ENCODE measurements at places on chromosomes 5 and 9. TPM values are rescaled to one million over a fixed set of nuclear protein-coding genes. Genes with fewer than 3 reads are reported as not detected.

GRCh38 chr9:105083256-105083655, 155.3 kb upstream of the ABCA1 start:
- H3K4me1 ChIP-seq: no peaks in the 10 kb centered on the region
- H3K36me3 ChIP-seq: no peaks in the 10 kb centered on the region
- no peak overlapping the region for H3K27ac ChIP-seq
- DNase-seq: no peak
- no peak overlapping the region for H3K4me3 ChIP-seq
- H3K27me3 ChIP-seq: no peaks in the 10 kb centered on the region

PRDM9 gene
- total RNA-seq: not detected

DNA sequence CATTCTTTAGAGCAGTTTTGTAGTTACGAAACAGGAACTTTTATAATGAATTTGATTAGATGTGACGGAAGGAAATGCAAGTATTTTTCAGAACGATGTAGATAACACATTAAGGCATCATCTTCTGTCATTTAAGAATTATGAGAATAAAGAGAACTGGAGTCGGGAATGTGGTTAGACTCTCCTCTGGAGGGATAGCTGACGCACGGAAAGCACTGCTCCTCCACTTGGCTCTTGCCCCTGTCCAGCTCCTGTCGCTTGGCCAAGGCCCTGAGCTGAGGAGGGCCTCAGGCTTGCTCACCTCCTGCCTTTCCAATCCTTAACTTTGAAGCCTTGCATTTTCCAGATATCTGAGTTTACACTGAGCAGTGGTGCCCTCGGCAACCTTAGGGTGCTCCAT, 60.5 kb downstream of the MAP1B start:
- peaks cover 71% of the 10 kb centered on the region for H3K4me1 ChIP-seq
- H3K27ac ChIP-seq: peak overlapping the region; percentile 82
- H3K36me3 ChIP-seq: peaks cover 15% of the 10 kb centered on the region
- H3K27me3 ChIP-seq: no peaks in the 10 kb centered on the region
- DNase-seq: no peak

DNA sequence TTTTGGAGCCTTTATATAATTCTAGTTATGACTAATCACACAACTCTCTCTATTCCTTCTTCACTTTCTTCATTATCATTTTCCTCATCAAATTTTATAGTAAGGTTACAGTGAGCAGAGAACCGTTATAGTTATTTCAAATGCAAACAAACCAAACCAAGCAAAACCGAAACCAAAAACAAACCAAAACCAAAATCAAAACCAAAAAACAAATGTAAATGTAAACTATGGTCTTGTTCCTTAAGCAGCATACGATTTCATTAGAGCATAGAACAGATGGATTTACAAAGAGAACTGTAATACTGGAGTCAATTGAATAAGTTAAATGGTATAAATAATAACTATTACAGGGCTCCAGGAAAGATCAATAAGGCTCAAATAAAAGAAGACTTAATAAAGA, 447.1 kb downstream of the LRRC70 start:
- H3K4me3 ChIP-seq: no peak overlapping the region
- peaks cover 11% of the 10 kb centered on the region for H3K4me1 ChIP-seq
- DNase-seq: no peak
- H3K36me3 ChIP-seq: no peaks in the 10 kb centered on the region
- H3K27me3 ChIP-seq: no peaks in the 10 kb centered on the region
- no peak overlapping the region for H3K27ac ChIP-seq

LCNL1 gene
- 5.8 TPM for total RNA-seq

DNA sequence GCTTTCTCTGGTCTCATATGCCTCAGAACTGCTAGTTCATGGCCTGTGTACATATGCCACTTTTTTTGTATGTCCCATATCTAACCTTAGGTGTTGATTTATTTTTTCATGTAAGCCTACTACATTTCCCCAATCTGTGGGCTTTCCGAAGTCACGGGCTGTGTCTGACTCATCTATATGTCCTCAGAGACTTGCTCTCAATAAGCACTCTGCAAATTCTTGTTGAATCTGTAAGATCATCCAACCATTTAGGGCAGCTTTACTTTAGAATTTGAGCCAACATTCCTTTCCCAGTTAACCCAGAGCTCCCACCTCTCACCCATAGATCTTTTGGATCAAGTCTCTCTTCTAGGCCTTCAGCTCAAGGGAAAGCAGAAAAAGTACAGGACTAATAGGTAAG, 263.4 kb downstream of the SEC61B start:
- H3K27me3 ChIP-seq: no peaks in the 10 kb centered on the region
- H3K4me3 ChIP-seq: no peak overlapping the region
- H3K27ac ChIP-seq: peak overlapping the region; percentile 19
- H3K4me1 ChIP-seq: peaks cover 9% of the 10 kb centered on the region

- peak overlapping the region; percentile 53 for H3K27ac ChIP-seq
- peaks cover 42% of the 10 kb centered on the region for H3K4me1 ChIP-seq
- H3K36me3 ChIP-seq: peaks cover 17% of the 10 kb centered on the region
- H3K27me3 ChIP-seq: no peaks in the 10 kb centered on the region
Observed at GRCh38 chr5:137995749-137996128, 37.1 kb downstream of the FAM13B start.

CCL27 gene
- total RNA-seq: not detected

PNPLA7 gene
- total RNA-seq: 4.1 TPM

DNA sequence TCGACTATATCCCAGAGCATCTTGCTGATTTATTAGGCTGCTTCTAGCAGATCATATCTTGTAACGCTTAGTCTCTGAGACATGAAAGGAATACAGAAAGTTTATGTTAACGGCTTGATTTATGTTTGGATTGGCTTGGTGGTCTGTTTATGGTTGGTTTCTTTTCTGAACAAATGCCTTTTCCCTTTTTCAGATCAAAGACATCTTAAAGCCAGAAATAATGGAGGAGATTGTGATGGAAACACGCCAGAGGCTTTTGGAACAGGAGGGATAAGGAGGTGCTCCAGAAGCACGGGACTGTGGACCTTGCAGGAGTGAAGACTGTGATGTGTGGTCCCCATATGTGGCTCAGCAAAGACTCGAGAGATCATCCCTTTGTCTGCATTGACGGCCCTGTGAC, 9.9 kb downstream of the EXOSC2 start:
- no peak for DNase-seq
- H3K36me3 ChIP-seq: peaks cover 29% of the 10 kb centered on the region
- no peak overlapping the region for H3K4me3 ChIP-seq
- no peaks in the 10 kb centered on the region for H3K27me3 ChIP-seq
- peaks cover 22% of the 10 kb centered on the region for H3K4me1 ChIP-seq
- no peak overlapping the region for H3K27ac ChIP-seq

GRCh38 chr9:74770508-74771261, 117.0 kb downstream of the TRPM6 start:
- no peaks in the 10 kb centered on the region for H3K4me1 ChIP-seq
- H3K36me3 ChIP-seq: no peaks in the 10 kb centered on the region
- no peak overlapping the region for H3K4me3 ChIP-seq
- no peak overlapping the region for H3K27ac ChIP-seq
- H3K27me3 ChIP-seq: peaks cover 16% of the 10 kb centered on the region
- no peak for DNase-seq

- peak overlapping the region; percentile 89 for H3K27ac ChIP-seq
- peak overlapping the region; percentile 75 for H3K4me3 ChIP-seq
- no peaks in the 10 kb centered on the region for H3K27me3 ChIP-seq
Observed at GRCh38 chr5:156327296-156327695, 332 bp downstream of the SGCD start.

DIMT1 gene
- 20.2 TPM for total RNA-seq

GRCh38 chr9:88694625-88695024, 159.6 kb downstream of the NXNL2 start:
- no peak overlapping the region for H3K27ac ChIP-seq
- no peak for DNase-seq
- peaks cover 8% of the 10 kb centered on the region for H3K4me1 ChIP-seq
- H3K4me3 ChIP-seq: no peak overlapping the region
- H3K36me3 ChIP-seq: peaks cover 2% of the 10 kb centered on the region
- H3K27me3 ChIP-seq: peaks cover 10% of the 10 kb centered on the region

Measured in chondrocyte (in vitro differentiated cells).